ENCODE measurements at places on chromosomes 2 and 18. TPM values are rescaled to one million over a fixed set of nuclear protein-coding genes. Genes with fewer than 3 reads are reported as not detected.

EFHD1 gene
- total RNA-seq = 22.6 TPM

MDH1B gene
- 0.49 TPM for total RNA-seq

CCDC68 gene
- 8.1 TPM for total RNA-seq

LAMA1 gene
- 1.5 TPM for total RNA-seq

ANKAR gene
- total RNA-seq = 17.4 TPM

- H3K4me3 ChIP-seq = no peak overlapping the region
- no peaks in the 10 kb centered on the region for H3K27me3 ChIP-seq
- no peaks in the 10 kb centered on the region for H3K36me3 ChIP-seq
- H3K4me1 ChIP-seq = no peaks in the 10 kb centered on the region
Measured at GRCh38 chr2:121101093-121101715, 183.8 kb downstream of the TFCP2L1 start.

DNA sequence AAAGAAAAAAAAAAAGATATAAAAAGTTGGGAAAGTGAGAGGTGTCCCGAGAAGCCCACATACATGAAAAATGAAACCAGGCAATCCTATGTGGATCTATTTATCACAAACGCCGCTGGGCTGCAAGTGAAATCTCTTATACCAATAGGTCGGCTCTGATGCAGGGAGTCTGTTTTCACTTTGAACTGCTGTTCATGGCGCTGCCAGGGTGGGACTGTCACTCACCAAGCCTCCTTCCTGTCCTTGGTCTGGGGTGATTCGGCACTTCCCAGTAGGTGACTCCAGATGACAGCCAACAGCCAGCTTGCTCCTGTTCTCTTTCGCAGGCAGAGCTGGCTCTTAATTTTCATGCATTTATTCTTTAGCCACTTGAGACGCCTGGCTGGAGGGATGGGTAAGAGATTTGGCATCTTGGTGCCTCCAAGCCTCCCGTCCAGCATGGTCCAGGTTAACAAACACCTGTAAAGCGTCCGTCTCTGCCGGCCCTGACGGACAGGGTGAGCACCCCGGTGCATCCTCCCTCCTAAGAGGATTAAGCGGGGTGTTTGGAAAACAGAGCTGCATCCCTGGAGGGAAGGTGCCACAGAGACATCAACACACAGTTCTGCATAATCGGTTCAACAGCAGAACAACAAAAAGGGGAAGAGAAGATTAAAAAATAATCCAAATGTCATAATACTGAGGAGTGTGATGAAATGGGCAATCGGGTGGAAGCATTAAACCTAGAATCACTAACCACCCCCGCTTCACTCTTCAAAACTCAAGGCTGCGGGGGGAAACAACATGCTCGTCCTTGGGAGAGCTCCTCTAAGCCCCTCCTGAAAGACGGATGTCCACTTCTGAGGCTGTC lies 58.7 kb downstream of the STEAP3 start:
- H3K27ac ChIP-seq = no peak overlapping the region
- no peak overlapping the region for H3K4me3 ChIP-seq
- H3K4me1 ChIP-seq = no peaks in the 10 kb centered on the region
- no peaks in the 10 kb centered on the region for H3K36me3 ChIP-seq
- no peaks in the 10 kb centered on the region for H3K27me3 ChIP-seq

Data from vagina (tissue), 2 donors.